ENCODE measurements at places on chromosomes 11 and 22.

- no peaks in the 10 kb centered on the region for H3K4me1 ChIP-seq
- no peaks in the 10 kb centered on the region for H3K36me3 ChIP-seq
- no peak overlapping the region for H3K27ac ChIP-seq
- no peak overlapping the region for H3K4me3 ChIP-seq
- H3K27me3 ChIP-seq = no peaks in the 10 kb centered on the region
Measured at GRCh38 chr11:114348200-114349191, 51.8 kb downstream of the C11orf71 start.

DNA sequence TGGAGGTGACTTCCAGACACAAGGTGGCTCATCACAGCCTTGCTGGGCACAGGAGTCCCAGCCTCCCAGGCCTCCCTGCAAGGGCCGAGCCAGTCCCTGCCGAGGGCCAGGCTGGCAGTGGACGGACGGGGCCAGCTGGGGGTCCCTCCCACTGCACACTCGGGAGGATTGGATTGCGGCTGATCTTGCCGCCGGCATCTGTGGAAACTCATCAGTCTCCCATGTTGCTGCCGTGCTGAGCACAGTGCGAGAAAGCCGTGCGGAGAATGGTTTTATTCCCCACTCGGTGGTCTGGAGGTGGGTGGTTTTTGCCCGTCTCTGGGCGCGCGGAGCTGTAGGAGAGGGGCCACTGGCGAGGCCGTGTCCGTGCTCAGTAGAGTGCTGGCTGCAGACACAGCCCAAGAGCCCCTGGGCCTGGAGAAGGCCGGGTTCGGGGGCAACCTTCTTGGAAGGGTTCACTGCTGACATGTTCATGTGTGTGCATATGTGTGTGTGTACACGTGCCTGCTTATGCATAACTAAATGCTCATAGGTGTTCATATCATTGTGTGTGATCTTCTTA, 1246.4 kb downstream of the BRD1 start:
- no peaks in the 10 kb centered on the region for H3K27me3 ChIP-seq
- no peak overlapping the region for H3K4me3 ChIP-seq
- no peak for DNase-seq
- H3K27ac ChIP-seq = no peak overlapping the region
- H3K4me1 ChIP-seq = no peaks in the 10 kb centered on the region
- no peaks in the 10 kb centered on the region for H3K36me3 ChIP-seq

- no peaks in the 10 kb centered on the region for H3K36me3 ChIP-seq
- no peak overlapping the region for H3K4me3 ChIP-seq
- H3K27ac ChIP-seq = no peak overlapping the region
- no peaks in the 10 kb centered on the region for H3K4me1 ChIP-seq
- no peak for DNase-seq
Measured at GRCh38 chr11:78708388-78708787, 133.7 kb upstream of the NARS2 start.

DNA sequence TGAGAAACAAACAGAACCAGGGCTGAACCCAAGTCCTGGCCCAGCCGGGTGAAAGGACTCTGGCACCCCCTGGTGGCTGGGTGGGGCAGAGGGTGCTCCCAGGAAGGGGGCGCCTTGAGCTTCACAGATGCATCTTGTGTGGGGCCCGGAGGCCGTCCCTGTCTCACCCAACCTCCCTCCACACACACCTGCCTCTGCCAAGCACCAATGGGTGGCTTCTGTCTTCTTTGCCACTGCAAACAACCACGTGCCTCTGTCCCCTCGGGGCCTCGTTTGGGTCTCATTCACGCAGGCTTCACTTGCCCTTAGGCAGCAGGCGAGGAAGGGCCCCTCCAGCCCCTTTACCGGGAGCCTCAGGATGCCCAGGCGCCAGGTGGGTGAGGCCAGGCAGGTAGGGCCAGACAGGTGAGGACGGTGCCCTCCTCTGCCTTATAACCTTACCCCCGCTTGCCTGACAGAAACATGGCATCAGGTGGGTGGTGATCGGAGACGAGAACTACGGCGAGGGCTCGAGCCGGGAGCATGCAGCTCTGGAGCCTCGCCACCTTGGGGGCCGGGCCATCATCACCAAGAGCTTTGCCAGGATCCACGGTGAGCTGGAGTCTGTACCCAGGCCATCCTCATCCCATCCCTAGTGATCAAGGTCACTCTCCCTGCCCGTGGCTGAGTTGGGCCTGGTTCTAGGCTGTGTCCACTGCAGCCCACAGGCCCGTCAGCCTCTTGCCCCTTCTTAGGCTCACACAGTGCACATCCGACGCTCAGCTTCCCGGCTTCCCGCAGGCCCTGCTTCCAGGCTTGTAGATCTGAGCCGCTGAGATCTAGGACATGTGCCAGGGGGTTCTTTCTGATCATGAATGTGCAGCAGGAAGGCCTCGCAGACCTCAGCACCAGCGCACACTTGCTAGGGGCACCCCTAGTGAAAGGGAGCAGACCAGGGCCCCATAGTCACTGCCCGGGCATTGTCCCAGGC, 17.2 kb downstream of the POLR3H start:
- H3K4me3 ChIP-seq = no peak overlapping the region
- H3K36me3 ChIP-seq = peaks cover 36% of the 10 kb centered on the region
- DNase-seq = peak; percentile 52
- no peaks in the 10 kb centered on the region for H3K4me1 ChIP-seq
- H3K27me3 ChIP-seq = no peaks in the 10 kb centered on the region

DNA sequence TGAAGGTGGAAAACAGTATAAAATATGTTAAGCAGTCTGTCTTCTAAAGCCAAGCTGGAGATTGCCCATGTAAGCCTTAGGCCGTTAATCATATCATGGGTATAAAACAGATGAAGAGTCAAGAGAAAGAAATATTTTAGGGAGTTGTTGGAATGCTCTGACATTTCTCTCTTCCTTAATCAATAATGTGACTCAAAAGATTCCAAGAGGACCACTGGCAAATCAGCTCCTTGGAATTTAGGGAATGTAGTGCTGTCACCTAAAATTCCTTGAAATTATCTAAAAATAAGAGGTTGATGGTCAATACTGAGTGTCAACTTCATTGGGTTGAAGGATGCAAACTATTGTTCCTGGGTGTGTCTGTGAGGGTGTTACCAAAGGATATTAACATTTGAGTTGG, 525.9 kb downstream of the KCNA4 start:
- no peaks in the 10 kb centered on the region for H3K27me3 ChIP-seq
- no peak overlapping the region for H3K27ac ChIP-seq
- DNase-seq = no peak
- H3K4me3 ChIP-seq = no peak overlapping the region
- H3K4me1 ChIP-seq = no peaks in the 10 kb centered on the region
- H3K36me3 ChIP-seq = no peaks in the 10 kb centered on the region

- no peak for DNase-seq
- H3K27ac ChIP-seq = no peak overlapping the region
- H3K27me3 ChIP-seq = no peaks in the 10 kb centered on the region
- no peaks in the 10 kb centered on the region for H3K4me1 ChIP-seq
- no peaks in the 10 kb centered on the region for H3K36me3 ChIP-seq
Measured at GRCh38 chr11:45094958-45095690, 51.3 kb upstream of the PRDM11 start.

DNA sequence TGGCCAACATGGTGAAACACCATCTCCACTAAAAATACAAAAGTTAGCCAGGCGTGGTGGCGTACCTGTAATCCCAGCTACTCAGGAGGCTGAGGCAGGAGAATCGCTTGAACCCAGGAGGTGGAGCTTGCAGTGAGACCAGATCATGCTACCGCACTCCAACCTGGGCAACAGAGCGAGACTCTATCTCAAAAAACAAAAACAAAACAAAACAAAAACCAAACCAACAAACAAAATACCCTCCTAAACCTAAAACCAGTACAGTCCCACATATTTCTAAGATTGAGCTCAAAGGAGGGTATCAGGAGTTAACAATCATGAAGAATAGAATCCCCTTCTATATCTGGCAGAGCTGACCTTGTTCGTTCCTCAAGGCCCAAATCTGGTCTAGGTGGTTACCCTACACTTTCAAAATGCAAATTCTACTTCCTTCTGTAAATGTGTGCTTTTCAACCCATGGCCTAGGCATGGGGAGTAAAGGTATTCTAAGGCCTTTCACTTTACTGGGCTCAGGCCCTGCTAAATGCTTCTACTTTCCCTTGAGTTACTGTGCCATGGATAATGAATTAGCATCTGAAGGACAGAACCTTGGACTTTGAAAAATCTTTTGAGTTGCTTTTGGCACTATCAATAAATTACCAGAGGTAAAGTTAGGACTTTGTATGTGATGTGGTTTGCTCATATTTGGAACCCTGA, 10.4 kb upstream of the PPP2R1B start:
- H3K27ac ChIP-seq = peak overlapping the region; percentile 91
- no peaks in the 10 kb centered on the region for H3K4me1 ChIP-seq
- no peak for DNase-seq
- H3K36me3 ChIP-seq = no peaks in the 10 kb centered on the region
